DMS79 (cell line): ENCODE measurements at places on chromosomes 6 and 20.

- no peak for DNase-seq
These were observed 6.7 kb upstream of the VNN2 start for GRCh38 chr6:132764370-132764769.

GRCh38 chr6:131199568-131200272 lies 64.5 kb downstream of the AKAP7 start:
- DNase-seq, result no peak

DNA sequence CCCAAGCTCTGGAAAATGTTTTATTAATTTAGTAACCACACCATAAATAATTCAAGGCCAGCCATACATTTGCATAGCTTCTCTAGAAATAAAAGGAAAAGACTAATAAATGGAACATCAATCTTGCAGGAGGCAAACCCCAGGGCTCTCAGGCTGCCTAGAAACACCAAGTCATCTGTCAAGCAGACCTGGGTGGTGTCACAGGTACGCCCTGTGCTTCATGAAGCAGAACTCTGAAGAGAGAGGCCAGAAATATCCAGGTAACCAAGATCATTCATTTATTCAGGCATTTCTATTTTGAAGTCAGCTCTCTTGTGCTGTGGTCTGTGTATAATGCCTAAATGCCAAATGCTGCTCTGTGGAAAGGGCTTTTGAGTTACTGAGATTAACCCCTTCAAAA lies 45.3 kb upstream of the ARMH2 start:
- no peak for DNase-seq

DNA sequence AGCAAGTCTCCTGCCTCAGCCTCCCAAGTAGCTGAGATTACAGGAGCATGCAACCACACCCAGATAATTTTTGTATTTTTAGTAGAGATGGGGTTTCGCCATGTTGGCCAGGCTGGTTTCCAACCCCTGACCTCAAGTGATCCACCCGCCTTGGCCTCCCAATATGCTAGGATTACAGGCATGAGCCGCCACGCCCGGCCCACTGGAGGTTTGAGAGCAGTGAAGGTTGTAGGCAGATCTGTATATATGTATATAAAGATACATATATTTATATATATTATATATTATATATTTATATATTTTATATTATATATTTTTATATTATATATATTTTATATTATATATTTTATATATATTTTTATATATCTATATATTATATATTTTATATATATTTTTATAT lies 38.2 kb upstream of the TTPAL start:
- DNase-seq, result no peak

DNA sequence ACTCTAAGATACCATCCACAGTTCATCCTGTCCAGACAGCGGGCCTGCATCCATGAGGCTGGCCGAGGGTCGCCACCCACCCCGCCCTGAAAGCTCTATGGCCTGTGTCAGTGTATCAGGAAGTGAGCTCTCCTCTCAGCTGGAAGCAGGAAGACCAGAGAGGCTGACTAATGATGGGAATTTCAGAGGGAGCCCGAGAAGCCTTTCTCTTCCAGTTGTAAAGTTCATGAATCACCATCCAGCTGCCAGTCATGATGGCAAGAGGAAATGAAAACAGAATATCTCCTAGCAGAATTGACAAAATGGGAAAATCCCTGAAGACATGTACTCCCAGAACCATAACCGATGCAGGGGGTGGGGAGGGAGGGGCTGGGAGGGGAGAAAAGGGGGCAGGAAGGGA lies 109.6 kb upstream of the RPS6KA2 start:
- no peak for DNase-seq

DNA sequence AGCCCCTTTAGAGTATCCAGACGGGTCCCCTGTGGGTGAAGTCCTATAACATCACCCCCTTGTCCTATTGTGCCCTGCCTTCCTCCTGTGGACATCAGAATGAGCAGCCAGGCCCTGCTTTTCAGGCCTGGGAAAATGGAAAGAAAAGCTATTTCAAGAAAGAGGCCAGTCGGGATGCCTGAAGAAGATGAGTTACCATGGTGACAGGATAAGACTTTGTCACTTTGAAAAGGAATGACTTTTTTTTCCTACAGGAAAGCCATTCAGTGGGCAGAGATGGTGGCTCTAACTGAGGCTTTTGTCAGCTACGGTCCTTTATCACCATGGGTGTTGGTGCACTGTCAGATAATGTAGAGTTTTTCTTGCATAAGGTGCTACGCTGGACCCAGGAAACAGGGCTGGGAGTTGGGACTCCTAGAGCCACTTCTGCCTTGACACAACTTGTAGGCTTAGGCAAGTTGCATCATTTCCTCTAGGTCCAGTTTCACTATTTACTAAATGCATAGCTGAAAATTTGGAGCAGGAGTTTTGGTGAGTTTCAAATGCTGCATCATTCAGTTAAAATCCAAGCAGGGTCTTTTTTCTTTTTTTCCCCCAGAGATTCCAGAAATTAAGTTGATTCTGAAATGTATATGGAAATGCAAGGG lies 293.6 kb upstream of the PRND start:
- no peak for DNase-seq

DNA sequence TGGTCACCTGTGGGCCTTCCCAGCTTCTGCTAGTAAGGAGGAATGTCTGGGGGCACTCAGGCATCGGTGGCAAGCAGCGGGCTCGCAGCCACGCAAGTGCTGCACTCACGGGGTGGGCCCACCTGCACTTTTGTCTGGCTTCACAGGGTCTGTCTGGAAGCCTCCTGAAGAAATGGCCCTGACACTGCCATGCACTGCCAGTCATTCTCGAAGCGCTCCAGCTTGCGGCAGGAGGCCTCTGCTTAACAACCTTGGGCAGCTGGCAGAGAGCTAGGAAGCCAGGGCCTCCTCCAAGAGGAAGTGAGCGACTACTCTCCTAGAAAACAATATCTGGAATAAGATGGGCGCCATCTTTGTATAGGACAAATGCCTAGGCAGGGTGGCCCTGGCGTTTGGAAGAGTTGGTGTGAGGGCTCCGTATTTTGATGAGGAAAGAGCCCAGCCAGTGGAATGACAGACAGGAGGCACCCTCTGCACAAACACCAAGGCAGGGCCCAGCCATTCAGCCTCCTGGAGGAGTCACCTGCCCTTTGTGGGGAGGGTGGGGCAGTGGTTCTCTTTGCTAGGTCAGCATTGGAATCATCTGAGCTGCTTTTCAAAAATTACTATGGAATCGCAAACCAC lies 113.9 kb downstream of the SYNDIG1 start:
- DNase-seq, result no peak

DNA sequence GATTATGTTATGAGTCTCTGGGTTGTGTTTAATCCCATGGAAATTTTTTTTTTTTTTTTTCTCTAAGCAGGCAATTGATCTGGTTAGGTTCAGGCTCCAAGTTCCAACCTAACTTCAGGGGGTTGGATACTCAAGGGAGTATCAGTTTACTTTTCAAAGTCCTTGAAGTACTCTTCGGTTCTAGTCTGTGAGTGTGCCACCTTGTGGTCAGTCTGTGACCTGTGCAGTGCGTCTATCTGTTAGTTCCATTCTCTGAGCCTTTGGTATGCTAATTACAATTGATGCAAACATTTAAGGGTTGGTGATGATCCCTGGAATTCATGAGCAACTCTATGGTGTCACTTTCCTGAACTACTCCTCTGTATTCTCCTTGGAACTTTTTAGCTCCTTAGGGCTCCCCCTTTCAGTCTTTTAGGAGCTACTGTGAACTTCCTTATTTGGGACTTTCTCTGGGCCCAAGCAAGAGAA lies 342.0 kb downstream of the SOX4 start:
- DNase-seq, result no peak

GRCh38 chr20:8808202-8808535 lies 260.7 kb upstream of the PLCB4 start:
- no peak for DNase-seq

DNA sequence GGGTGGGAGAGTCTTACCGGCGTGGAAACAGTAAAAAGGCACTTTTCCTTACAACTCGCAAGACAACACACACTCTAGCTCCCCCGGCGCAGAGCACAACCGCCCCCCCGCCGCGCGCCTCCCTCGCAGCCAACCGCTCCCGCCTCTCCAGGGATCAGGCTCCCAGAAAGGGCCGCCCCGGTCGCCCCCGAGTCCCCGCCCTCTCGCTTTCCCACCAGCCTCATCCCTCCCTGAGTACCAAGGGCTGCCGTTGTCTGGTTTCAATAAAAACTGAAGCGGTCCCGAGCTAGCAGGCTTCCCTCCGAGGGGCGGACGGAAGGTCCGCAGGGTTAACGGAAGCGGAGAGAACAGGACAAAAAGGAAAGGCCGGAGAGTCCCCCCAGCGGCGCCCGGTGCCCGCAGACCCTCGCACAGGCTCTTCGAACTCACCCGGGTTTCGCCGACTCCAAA lies 804 bp downstream of the ELOVL5 start:
- DNase-seq, result peak; percentile 48

- no peak for DNase-seq
These were observed 237.0 kb downstream of the NFATC2 start for GRCh38 chr20:51305316-51306052.

- DNase-seq, result no peak
These were observed 202.8 kb downstream of the DLL1 start for GRCh38 chr6:170087941-170088581.

DNA sequence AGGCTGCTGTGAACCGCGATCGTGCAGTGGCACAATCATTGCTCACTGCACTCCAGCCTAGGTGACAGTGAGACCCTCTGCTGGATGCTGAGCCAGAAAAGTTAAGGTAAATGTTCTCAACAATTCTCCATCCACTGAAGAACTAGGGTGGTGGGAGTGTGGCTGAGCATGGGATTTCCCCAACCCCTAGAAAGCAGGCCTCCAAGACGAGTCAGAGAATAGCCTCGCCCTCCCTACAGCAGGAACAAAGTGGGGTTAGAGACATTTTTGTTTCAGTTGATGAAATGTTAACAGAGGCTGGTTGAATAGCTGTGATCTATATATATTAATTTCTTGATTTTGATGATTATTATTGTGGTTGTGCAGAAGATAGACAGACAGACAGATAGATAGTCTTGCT lies 6.1 kb upstream of the ALDH8A1 start:
- no peak for DNase-seq
